ENCODE measurements at places on chromosomes 2 and 18.

DNA sequence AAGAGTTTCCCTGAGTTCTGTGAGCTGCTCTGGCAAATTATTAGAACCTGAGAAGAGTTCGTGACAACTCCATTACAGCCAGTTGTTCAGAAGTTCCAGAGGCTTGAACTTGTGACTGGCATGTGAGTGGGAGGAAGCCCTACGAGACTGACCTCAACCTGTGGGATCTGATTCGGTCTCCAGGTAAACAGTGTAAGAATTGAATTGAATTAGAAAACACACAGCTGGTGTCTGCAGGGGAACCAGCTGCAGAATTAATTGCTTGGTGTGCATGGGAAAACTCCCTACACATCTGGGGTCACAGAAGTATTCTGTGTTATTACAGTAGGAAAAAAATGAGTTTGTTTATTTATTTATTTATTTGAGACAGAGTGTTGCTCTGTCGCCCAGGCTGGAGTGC lies 14.0 kb upstream of the ITSN2 start:
- no peak for DNase-seq

GRCh38 chr2:44424211-44424610 lies 62.5 kb downstream of the CAMKMT start:
- no peak for DNase-seq

- no peak for DNase-seq
Measured at GRCh38 chr2:49002750-49003149, 151.6 kb downstream of the FSHR start.

- no peak for DNase-seq
Measured at GRCh38 chr2:212940816-212941215, 210.6 kb downstream of the IKZF2 start.

- no peak for DNase-seq
Measured at GRCh38 chr2:86566821-86567190, 3.6 kb upstream of the CHMP3 start.

DNA sequence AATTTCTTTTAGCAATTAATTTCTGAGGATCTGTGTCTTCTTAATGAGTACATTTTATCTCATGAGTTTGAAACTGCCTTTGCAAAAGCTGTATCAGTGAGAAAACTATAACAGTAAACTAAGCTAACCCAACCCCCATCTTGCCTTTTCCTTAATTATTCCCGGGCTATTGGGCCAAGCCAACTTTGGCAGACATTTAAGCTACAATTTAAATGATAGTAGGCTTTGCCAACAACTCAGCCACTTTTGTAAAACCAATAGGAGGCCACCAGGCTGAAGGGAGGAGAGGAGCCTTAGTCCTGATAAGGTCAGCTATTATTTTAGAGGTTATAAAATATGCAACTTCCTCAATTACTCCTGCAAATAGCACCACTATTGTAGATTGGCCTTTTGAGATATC lies 218.0 kb upstream of the KCNJ3 start:
- DNase-seq: no peak

DNA sequence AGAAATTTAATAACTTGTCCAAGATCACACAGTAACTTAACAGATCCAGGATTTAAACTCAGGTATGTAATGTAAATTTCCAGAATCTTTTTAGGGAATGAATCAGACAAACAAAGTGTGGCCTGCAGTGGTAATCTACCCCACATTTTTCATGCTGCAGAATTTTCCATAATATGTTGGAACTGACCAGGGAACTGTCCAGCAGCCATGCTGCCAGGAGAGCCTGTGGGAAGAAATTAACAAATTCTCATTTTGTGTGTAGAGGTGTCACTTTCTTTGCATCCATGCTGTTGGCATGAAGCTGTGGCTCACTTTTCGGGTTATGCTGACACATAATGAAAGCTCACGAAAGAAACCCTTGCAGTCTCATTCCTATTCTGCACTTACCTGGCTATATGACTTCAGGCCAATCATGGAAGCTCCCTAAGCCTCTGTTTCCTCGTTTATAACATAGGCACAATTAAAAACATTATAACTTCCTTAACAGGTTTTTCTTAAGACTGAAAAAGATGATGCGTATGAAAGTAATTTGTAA lies 54.7 kb downstream of the CDKL4 start:
- DNase-seq: no peak

- no peak for DNase-seq
Measured at GRCh38 chr2:164126960-164127660, 391.3 kb upstream of the FIGN start.

DNA sequence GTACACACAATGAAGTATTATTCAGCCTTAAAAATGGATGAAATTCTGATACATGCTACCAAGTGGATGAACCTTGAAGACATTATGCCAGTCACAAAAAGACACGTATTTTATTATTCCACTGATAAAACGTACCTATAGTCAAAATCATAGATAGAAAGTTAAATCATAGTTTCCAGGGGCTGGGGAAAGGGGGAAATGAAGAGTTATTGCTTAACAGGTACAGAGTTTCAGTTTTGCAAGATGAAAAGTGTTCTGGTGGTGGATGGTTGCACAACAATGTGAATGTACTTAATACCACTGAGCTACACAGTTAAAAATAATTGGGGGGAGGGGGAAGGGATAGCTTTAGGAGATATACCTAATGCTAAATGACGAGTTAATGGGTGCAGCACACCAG lies 279.0 kb upstream of the STON1 start:
- no peak for DNase-seq

DNA sequence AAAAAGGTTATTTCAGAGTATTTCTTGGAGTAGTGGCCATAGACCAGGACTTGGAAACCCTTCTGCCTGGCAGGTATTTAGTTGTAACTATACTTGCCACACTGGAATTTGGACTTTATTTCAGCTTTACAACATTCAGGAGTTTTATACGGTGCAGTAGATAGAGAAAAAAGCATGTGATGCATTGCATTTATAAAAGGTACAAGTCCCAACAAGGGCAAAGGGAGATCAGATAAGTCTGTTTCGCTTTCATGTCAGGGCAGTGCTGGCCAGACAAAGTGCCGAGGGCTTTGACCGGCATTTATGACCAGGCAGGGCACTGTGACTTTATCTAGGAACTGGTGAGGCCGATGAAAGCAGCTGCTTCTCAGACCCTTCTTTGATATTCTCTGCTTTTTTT lies 145.4 kb downstream of the RTN4 start:
- no peak for DNase-seq

Data from AG09309 (cell line).